ENCODE measurements at places on chromosomes 11 and 22. TPM values are rescaled to one million over a fixed set of nuclear protein-coding genes. Genes with fewer than 3 reads are reported as not detected.

Gene ANGPTL5
- total RNA-seq: not detected

Gene C11orf87
- total RNA-seq: not detected

- no peaks in the 10 kb centered on the region for H3K36me3 ChIP-seq
- no peaks in the 10 kb centered on the region for H3K4me1 ChIP-seq
- no peak for DNase-seq
- no peak overlapping the region for H3K4me3 ChIP-seq
- no peak overlapping the region for H3K27ac ChIP-seq
These were observed 221.2 kb downstream of the MN1 start for GRCh38 chr22:27580311-27580897.

- H3K4me1 ChIP-seq: peaks cover 4% of the 10 kb centered on the region
- H3K4me3 ChIP-seq: peak overlapping the region; percentile 39
- DNase-seq: no peak
- peak overlapping the region; percentile 45 for H3K27ac ChIP-seq
- H3K27me3 ChIP-seq: no peaks in the 10 kb centered on the region
These were observed 301 bp upstream of the ADM2 start for GRCh38 chr22:50481045-50481439.

DNA sequence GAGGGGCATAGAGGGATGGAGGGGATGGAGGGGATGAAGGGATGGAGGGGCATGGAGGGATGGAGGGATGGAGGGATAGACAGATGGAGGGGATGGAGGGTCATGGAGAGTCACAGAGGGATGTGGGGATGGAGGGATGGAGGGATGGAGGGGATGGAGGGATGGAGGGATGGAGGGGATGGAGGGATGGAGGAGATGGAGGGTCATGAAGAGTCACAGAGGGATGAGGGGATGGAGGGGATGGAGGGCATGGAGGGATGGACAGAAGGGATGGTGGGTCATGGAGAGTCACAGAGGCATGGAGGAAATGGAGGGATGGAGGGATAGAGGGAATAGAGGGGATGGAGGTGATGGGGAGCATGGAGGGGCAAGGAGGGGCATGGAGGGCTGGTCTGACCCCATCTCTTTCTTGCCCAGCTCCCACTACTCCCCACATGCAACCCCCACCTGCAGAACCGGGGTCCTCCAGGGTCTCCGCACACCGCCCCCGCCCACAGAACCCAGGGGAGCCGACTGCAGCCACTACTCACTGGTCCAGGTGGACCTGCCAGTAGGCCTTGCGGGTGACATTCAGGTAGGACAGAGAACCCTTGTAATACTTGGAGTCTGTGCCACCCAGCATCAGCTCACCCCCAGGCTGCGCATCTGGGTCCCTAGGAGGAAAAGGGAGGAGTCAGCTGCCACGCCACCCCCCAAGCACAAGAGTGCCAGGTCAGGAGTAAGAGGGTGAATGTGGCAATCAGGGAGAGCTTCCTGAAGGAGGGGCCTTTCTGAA, 4.2 kb upstream of the IFITM10 start:
- peaks cover 34% of the 10 kb centered on the region for H3K4me1 ChIP-seq
- H3K27ac ChIP-seq: no peak overlapping the region
- no peaks in the 10 kb centered on the region for H3K36me3 ChIP-seq
- no peaks in the 10 kb centered on the region for H3K27me3 ChIP-seq
- DNase-seq: no peak

Gene DRD4
- 1.9 TPM for total RNA-seq

Gene OR2AG2
- total RNA-seq: not detected

Gene RASGRP2
- 654 TPM for total RNA-seq

DNA sequence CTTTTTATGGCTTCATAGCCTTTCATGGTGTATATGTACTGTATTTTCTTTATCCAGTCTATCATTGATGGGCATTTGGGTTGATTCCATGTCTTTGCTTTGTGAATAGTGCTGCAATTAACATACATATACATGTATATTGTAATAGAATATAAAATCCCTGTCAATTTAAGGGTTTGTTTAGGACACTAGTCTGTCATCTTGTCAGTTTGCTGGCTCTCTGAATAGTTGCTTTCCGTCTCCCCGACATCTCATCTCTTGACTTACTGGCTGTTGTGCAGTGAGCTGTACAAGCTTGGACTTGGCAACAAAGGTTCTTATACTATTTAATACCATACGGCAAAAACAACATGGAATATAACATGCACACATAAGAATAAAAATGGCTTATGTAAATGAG, 1487.5 kb downstream of the LRRC4C start:
- no peak overlapping the region for H3K27ac ChIP-seq
- no peaks in the 10 kb centered on the region for H3K27me3 ChIP-seq
- H3K4me1 ChIP-seq: no peaks in the 10 kb centered on the region
- no peak overlapping the region for H3K4me3 ChIP-seq
- H3K36me3 ChIP-seq: no peaks in the 10 kb centered on the region
- no peak for DNase-seq

DNA sequence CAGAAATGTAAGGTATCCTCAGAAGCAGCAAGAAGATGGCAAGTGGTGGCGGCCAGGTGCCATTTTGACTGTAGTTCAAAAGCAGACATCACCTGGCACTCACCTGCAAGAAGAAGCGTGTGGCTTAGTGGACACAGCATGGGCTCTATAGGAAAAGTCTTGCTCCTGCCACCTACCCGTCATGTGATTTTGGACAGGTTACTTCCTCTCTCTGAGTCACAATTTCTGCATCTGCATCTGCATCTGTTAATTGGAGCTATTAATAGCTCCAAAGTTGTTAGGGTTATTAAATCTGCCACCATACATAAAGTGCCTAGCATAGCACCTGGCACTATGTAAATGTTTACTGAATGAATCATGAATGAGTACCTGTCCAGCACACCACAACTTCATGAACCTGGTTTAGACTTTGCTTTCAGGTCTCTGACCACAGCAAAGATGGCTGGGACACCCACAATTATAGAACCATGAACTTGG, 16.8 kb downstream of the RAB30 start:
- no peaks in the 10 kb centered on the region for H3K36me3 ChIP-seq
- H3K4me1 ChIP-seq: peaks cover 8% of the 10 kb centered on the region
- no peak for DNase-seq

Gene WNT7B
- not detected for total RNA-seq

Gene ISX
- not detected for total RNA-seq

DNA sequence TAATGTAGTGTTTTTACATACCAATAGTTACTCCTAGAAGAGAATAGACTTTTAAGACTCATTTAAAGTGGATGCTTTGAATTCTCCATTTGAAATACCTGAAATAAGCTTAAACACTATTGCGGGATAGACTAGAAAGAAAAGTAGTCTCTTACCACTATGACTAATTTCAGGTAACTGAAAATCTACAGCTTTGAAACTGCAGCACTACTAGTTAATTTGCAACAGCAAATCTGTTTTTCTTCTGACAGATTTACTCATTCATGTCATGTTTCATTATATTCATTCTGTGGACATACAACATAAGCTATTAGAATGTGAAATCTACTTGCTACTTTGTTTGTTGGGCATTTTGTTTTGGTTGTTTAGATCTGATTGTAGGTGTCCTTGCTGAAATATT, 153.6 kb downstream of the MAML2 start:
- H3K4me1 ChIP-seq: peaks cover 17% of the 10 kb centered on the region
- no peak for DNase-seq
- H3K27ac ChIP-seq: no peak overlapping the region

- H3K36me3 ChIP-seq: no peaks in the 10 kb centered on the region
- H3K27me3 ChIP-seq: no peaks in the 10 kb centered on the region
- peaks cover 8% of the 10 kb centered on the region for H3K4me1 ChIP-seq
- no peak for DNase-seq
These were observed 33.6 kb downstream of the TCF20 start for GRCh38 chr22:42236848-42237247.

Gene DEFB131B
- total RNA-seq: not detected

Gene TEX12
- not detected for total RNA-seq

- H3K36me3 ChIP-seq: peaks cover 6% of the 10 kb centered on the region
- peak; percentile 61 for DNase-seq
- peaks cover 8% of the 10 kb centered on the region for H3K4me1 ChIP-seq
- no peaks in the 10 kb centered on the region for H3K27me3 ChIP-seq
- no peak overlapping the region for H3K4me3 ChIP-seq
These were observed 36.2 kb downstream of the TBC1D22A start for GRCh38 chr22:46798366-46799350.

Gene C1QTNF4
- 1.2 TPM for total RNA-seq

Data from naive thymus-derived CD4-positive, alpha-beta T cell (primary cell).